ENCODE measurements at places on chromosomes 16 and 17.

DNA sequence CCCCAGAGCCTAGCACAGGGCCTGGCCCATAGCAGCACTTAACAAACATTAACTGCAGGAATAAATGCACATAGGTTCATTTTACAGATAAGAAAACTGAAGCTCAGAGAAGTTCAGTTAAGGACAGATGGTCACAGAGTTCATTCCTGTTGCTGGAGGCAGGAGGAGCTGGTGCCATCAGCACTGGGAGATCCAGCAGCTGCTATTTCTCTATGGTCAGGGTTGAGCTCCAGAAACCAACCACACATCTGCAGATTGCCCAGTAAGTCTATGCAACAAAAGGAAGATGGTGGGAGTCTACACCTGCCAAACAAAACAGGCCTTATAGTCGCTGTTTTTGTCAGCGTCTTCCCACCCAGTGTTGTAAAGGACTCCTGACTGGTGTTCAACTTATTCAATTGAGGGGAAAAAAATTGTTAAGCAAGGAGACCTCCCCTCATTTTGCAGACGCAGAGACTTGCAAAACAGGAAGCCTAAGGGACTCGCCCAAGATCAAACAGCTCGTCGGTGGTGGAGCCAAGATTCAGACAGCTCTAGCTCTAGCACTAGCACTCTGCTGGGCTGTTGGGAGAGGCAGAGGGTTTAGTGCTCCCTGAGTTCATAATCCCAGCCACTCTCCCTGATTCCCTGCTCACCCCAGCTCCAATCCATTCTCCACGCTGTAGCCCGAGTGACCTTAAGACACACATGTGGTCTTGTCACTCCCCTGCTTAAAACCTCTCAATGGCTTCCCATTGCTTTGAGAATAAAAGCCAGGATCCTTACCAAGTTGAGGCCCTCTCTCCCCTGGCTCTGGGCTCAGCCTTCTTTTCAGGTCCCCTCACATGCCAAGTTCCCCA is 9.0 kb downstream of the NOG start:
- no peak for DNase-seq

GRCh38 chr17:65459677-65460347 is 101.6 kb downstream of the AXIN2 start:
- no peak for DNase-seq

DNA sequence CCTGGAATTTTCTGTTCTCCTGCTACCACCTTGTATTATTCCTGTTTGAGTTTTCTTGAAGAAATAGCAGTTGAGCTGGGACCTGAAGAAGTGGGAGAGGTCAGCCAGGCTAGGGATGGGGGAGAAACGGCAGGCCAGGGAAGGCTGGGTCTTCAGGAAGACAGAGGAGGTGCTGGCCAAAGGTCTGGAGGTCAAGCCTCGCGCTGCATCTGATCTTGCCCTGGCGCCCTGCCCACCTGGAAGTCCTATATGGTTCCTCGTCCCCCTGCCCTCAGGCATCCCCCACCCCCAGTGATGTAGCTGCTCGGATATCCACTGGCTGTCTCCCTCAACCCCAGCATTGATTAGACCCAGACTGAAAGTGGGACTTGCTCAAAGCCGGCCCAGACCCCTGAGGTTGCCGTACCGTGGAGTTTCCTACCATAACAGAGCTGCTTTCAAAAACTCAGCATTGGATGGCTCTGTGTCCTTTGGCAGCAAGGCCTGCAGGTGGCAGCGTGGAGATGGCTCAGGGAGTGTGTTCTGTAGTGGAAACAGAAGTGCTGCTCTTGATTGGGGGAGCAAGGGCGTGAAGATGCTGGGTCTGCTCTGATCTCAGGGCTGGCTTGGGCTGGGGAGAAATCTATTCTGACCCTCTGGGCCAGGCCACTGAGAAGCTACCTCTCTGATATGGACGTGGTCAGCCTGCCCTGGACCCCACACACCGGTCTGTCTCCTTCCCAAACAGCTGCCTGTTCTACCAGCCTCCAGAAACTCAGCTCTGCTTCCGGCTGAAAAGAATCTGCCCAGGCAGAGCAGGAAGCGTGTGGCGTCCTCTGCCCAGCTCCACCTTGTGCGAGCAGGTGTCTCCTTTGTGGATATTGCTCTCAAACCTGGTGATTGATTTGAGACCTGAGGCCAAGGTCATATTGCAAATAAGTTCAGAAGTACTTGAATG is 107.0 kb upstream of the CACNG5 start:
- peak; percentile 9 for DNase-seq

GRCh38 chr17:79066963-79067362 is 7.7 kb upstream of the ENGASE start:
- no peak for DNase-seq

GRCh38 chr16:68074850-68075555 is 10.2 kb upstream of the NFATC3 start:
- no peak for DNase-seq

DNA sequence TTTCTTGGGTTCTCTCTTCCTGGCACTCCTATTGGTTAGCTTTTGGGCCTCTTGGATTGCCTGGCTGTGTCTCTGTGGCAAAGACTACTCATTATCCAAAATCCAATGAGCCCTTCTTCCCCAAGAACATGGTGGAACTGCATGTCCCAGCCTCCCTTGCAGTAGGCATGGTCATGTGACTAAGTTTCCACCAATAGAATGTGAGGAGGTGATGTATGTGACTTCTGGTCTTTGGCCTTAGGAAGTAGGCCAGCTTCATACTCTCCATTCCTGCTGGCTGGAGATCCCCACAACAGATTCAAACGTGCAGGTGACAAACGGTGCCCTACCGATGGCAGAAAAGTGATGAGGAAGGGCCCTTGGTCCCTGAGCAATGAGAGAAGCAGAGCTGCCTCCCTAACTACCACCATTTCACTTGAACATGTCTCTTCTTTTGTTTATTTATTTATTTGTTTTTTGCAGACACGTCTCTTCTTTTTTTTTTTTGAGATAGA is 17.3 kb upstream of the SPN start:
- DNase-seq = no peak

DNA sequence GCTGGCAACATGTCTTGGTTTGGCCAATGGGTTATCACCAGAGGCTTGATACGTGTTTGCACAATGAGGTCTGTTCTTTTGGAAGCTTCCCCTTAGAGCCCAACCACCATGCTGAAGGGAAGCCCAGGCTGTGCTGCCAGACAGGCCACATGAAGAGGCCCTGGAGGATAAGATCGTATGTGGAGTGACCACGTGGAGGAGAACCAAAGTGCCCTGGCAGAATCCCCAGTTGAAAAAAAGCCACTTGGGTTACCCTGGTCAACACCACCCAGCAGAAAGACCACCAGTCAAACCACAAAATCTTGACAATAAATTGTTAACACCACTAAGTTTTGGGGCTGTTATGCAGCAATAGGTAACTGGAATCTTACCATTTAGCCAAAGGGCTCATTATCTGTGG is 7.0 kb upstream of the ADAT1 start:
- no peak for DNase-seq

Data from activated naive CD4-positive, alpha-beta T cell (primary cell).